NAMALWA (cell line): ENCODE measurements at places on chromosomes 16 and 17.

DNA sequence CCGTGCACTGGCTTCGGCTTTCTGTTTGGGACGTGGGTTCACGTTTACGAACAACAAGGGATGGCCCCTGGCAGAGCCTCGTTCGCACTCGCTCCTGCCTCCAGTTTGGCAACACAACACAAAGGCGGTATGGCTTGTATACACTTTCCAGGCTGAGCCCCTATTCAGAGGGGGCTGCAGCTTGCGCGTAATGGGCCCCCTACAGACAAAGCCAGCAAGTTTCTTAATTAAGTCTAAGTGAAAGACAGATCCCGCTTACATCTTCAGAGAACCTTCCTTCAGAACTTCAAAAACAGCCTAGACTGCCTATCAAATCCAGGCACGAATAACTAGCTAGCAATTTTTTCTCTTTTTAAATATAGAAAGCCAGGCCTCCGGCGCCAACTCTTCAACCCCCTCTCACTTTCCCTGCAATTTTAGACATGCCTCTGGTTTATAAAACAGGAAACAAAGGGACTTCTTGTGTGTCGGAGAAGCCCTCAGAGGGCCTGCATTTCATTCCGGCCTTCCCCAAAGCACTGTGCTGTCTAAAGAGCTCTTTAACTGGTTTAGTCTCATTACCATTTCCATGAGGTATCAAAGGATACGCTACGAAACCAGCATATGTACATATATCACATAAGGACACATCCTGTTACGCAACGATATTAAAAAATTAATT is 244.9 kb downstream of the STX8 start:
- DNase-seq = no peak

GRCh38 chr17:1344521-1344920 is 55.5 kb downstream of the YWHAE start:
- DNase-seq = no peak

- DNase-seq = peak; percentile 34
Measured at GRCh38 chr17:77821114-77821513, 137.4 kb upstream of the TNRC6C start.

- DNase-seq = no peak
Measured at GRCh38 chr17:73462823-73463222, 151.0 kb upstream of the CDC42EP4 start.

- DNase-seq = peak; percentile 36
Measured at GRCh38 chr17:64938925-64939474, 19.7 kb upstream of the LRRC37A3 start.

GRCh38 chr16:15492091-15492740 is 57.8 kb downstream of the BMERB1 start:
- no peak for DNase-seq

DNA sequence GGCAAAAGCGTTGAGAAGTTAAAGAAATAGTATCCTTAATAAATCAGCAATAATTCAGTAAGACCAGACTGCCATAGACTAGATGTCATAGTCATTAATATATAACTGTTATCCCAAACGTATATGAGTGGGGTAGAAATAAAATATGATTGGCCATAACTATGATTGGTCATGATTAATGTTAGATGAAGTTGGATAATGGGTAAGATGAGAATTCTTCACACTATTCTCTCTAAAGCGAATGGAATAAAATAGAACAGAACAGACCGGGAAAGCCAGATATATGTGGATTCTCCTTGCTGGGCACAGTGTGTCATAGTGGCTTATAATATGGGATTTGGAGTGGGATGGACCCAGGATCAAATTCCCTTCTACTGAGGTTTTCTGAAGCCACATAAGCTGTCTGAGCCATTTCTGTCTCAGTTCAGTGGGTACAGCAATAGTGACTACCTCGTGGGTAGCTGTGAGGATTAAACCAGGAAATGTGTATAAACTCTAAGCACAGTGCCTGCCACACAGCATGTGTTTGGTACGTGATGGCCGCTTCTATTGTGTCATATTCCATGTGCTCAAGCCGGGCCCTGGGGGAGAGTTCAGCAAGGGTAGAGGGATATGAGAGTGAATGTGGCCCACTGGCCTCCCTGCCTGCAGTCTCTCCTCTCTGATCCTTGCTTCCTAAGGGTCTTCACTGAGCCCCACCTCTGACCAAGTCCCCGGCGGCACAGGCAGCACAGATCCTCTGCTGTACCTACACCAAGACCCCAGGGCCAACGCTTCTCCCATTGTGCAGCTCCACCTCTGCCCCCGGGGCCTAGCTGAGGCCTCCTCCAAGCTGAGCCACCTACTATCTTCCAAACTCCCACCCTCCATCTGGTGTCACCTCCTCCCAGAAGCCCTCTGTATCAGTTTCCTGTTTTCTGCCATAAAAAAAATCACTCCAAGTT is 3.7 kb downstream of the CETP start:
- DNase-seq = no peak

DNA sequence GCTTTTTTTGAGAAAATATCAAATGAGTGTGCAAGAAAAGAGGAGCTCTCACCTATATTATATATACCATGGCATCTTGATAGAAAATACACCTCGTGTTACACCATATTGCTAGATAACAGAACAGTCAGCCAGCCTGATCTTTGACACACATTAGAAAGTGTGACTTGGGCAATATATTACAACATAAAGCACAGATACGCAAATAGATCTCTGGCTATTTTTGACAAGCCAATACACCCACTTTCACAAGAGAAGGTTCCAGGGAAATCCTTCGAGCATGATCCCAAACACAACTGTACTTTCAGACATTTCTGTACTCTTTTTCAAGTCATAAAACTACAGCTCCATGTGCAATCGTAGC is 9.4 kb downstream of the GGA2 start:
- DNase-seq = no peak

DNA sequence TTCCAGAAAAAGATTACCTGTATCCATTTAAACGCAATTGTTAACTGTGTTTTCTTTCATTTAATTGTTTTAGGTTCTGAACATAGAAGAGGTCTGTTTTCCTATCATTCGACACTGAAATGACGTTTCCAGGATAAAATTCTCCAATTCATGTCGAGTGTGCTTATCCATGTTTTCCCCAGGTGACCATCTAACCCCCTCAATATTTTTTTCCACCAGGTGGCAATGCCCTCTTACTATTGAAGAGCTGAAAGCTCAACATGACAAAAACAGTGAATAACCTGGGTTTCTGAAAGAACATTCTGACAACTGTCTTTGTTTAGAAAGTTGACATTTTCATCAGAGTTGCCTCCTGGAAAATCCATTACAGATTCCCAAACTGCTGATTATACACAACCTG is 948.7 kb downstream of the KCNJ2 start:
- DNase-seq = no peak
